Activated naive CD4-positive, alpha-beta T cell treated with anti-CD3 and anti-CD28 coated beads, Interleukin-2, amount 50 U/mL, for 16 hours (primary cell): ENCODE measurements at places on chromosomes 6 and 20.

GRCh38 chr6:126886106-126886505, 232.4 kb upstream of the RSPO3 start:
- DNase-seq: no peak

DNA sequence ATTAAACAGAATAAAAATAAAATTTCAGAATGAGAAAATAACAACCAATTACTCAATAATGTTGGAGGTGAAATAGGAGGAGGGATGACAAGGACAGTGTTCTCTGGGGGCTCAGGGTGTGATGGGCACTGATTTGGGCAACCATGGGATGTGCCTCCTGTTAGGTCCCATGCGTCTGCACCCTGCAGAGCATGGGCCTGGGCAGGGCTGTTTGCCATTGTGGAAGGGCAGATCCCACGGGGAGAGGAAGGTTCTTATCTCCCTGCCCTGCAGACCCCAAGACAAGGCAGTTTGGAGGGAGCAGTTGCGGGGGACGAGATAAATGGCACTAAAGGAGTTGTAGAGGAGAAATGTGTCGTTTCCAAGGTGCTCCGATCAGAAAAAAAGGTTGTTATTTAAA, 206.3 kb downstream of the THBS2 start:
- no peak for DNase-seq

GRCh38 chr6:107763946-107764345, 60.2 kb downstream of the SCML4 start:
- no peak for DNase-seq

- no peak for DNase-seq
These were observed 975 bp upstream of the PPT2 start for GRCh38 chr6:32152769-32153563.

- no peak for DNase-seq
These were observed 1958.5 kb upstream of the DEFB115 start for GRCh38 chr20:29298759-29299613.

GRCh38 chr6:24382220-24382540, 20.6 kb upstream of the MRS2 start:
- no peak for DNase-seq

DNA sequence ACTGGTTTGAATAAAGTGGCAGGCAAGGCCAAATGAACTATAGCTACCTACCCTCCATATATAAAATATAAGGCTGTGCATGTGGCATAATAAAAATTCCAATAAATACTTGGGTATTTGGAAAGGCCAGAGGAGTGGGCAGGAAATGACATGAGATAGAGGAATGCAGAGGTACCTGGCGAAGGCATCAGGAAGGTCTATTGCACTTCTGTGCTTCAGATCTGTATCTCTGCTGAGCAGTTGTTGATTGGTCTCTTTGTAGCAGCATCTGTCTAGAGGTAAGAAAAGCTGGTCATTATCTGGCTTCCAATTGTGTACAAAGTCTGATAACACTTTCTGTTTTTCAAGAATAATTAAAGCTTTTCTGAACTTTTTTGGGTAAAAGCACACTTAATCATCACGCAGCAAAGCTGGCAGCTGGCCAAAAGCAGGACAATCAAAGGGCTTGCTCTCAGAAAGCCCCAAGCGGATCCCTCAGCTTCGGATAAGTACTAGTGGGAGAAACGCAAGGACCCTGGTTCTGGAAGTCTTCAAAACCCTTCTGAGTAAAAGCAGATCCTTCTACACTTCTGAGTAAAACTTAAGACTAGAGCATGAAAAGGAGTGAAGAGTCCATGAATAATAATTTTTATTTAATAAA, 120.1 kb upstream of the TCF21 start:
- no peak for DNase-seq

DNA sequence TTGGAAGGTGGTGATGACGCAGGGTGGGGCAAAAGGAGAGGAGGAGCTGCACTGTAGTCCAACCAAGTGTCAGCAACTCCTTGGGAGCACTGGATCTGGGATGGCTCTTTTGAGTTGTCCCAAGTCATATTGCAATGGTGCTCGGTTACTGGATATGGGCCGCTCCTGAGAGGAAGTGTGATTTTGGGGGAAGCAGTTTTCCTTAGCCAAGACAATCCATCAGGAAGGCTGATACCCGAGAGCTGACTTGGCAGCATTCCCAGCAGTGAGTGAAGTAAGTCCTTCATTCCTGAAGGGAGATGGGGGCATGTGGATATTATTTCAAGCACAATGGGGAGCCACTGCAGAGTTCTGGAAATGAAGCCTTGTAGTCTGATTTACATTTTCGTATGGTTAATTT, 354.1 kb downstream of the RFPL4B start:
- no peak for DNase-seq

DNA sequence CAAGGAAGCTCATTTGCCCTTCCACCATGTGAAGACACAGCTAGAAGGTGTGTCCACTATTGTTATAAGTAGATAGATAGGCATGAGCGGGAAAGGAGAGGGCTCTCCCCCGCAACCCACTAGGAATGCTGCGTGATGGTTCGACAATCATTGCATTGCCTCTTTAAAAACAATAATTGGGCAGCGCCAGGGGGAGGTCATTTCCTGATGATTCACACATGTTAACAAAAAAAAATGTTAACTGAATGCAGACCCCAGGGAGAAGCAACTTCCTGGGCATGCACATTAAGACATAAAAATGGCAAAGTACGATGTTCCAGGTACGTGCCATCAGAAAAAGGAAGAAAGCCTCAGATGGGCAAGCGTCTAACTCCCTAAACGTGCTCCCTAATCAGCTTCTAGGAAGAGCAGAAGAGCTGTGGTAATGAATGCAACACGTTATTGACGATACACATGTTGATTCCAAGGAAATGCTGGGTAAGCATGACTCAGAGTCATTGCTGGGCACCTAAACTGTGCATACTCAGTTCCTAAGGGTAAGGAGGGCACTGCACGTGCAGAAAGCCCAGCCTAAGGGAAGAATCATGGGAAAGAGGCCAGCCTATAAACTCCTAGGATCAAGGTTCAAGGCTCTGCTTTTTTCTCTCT, 113.7 kb downstream of the FAM217A start:
- no peak for DNase-seq

DNA sequence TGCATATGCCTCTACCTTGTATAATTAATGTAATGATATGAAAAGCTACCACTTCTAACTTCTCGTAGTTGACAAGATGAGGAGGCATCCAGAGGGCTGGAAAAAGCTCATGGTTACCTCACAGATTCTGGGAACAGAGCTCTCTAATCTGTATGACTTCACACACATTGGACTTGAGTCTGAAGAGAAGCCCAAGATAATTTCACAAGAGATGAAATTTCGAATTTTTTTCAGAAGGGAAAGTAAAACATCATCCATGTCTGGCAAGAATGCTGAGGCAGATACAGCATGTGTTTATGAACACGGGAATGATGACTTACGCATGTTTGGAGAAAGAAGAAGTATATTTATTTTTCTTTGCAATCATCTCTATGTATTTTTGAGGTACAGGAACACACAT, 141.8 kb upstream of the TENT5A start:
- no peak for DNase-seq
